Esophagus squamous epithelium (tissue), 5 donors: ENCODE measurements at places on chromosomes 7 and 10.

DNA sequence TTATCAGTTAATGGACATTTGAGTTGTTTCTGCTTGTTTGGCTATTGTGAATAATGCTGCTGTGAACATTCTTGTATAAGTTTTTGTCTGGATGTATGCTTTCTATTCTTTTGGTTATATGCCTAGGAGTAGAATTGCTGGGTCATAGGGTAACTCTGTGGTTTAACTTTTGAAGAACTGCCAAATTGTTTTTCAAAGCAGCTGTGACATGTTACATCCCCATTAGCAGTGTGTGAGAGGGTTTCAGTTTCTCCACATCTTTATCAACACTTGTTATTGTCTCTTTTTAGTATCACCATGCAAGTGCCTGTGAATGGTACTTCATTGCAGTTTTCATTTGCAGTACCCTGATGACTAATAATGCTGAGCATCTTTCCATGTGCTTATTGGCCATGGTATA, 2.1 kb upstream of the NDUFB8 start:
- no peak for DNase-seq

DNA sequence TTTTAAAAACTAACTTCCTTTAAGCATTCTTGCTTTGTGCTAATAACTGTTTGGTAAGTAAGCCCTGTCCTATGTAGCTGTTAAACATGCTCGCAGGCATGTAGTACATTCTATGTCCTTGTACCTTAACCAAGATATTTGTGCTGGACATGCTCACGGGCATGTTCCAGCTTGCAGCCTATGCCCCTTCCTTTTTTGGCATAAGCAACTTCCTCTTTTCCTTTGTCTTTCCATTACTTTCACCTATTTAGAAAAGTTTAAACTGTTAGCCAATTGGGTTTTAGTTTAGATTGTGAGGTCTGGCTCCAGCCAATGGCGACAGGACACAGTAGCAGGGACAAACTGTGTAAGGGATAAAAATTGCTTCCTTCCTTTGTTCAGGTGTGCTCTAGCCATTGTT, 14.4 kb upstream of the APBB1IP start:
- no peak for DNase-seq

DNA sequence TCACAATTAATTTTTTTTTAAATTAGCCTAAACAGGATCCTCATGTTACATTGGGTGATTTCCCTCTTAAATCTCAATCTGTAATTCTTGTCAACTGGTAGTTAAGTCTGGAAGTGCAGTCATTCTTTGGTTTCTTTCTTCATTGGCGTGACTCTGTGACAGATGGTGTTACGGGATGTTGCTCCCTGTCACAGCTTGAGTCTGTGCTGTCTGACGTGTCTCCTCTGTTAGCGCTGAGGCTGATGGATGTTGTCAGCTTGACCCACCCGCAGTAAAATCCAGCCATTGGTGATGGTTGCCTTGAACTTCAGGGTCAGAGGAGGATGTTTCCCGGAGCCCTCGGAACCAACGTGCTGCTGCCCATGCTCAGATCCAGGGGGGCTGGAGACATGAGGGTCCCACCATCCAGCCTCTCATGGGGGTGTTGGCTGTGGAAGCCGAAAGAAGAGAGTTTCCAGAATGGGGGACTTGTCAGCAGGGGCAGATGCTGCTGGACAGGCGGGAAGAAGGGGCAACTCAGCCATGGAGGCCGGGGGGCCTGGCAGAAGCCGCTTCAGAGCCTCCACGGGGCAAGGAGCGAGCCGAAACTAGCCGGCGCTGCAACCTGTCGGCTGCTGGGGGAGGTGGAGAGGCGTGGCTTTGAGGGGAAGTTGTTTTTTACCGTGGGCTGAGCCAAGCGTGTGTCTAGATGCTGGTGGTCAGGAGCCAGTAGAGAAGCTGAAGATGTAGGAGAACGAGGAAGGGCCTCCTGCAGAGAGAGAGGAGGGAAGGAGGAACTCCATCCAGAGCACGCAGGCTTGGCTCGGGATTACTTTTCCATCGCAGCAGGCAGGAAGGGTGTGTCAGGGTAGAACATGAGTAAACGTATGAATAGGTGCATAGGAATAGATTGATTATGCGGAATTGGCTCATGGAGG, 3.5 kb downstream of the SUN1 start:
- DNase-seq, result no peak

- no peak for DNase-seq
These were observed 4.8 kb downstream of the MNX1 start for GRCh38 chr7:157005456-157006204.

- no peak for DNase-seq
These were observed 2.5 kb downstream of the PALD1 start for GRCh38 chr10:70481105-70481504.

GRCh38 chr10:92240289-92241157, 50.4 kb downstream of the CPEB3 start:
- no peak for DNase-seq

GRCh38 chr10:586151-586550, 103.3 kb downstream of the DIP2C start:
- DNase-seq, result no peak

DNA sequence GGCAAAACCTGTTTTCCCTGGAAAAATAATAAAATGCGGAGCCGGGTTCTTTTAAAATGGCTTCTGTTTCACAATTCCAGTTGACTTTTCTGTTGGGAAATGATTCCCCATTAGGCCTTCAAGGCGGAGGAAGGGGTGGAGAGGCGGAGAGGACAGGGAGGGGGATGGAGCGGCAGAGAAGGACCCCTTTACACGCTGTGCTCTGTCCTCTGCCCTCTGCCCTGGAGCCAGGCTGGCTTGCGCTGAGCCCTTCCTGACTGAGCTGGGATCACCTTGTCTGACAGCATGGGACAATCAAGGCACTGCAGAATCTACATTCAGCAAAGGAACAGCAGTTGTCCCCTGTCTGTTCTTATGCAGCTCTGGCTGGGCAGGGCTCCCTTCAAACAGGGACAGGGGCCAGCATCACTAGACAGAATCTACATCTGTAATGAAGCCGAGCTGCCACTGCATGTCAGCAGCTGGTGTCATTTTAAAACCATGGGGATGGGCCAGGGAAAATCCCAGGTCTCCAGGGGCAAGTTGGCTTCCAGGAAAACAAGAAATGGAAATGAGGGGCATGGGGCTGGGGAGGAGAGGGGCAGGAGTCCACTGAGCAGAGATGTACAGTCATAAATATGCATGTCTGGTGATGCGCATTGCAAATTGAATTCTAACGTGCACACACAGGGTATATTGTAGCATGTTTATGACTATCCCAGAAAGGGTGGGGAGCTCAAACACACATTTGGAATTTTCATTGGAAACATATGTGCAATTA, 120.0 kb downstream of the MKX start:
- no peak for DNase-seq

- DNase-seq, result no peak
These were observed 33.2 kb upstream of the CALU start for GRCh38 chr7:128705891-128706333.

DNA sequence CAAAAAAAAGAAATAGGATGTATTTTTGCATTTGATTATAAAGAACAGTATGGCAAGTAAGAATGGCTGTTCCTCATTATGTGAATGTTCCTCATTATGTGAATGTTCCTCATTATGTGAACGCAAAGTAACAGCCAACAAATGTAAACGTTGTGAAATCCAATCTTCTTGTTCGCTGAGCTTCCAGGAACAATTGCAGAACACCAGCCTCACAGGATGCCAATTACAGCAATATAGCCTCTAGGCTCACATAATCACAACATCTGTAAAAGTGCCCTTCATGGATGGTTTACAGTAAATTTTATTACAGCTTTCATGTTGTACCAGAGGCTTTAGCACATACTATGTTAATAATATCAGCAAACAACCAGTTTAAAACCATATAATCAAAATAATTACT, 71.6 kb downstream of the THSD7A start:
- DNase-seq, result no peak

DNA sequence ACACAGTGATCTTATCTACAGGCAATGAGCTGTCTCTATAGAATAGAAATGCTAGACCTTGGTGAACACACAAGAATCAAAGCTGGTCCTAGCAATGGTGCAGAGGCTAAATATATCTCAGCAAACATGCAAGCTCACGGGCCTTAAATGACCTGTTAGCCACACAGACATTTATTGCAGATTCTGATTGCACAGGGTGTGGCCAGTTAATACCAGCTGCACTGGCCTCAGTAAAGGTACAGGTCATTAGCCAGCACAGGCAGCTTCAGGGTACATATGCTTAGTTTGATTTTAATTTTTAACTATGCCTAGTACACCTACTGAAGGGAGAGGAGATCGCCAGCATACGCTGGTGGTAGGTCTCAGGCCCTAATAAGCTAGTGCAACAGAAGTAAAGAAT, 265.4 kb upstream of the DGKB start:
- no peak for DNase-seq

- DNase-seq, result no peak
These were observed 47.8 kb upstream of the CSTF2T start for GRCh38 chr10:51747216-51747615.

DNA sequence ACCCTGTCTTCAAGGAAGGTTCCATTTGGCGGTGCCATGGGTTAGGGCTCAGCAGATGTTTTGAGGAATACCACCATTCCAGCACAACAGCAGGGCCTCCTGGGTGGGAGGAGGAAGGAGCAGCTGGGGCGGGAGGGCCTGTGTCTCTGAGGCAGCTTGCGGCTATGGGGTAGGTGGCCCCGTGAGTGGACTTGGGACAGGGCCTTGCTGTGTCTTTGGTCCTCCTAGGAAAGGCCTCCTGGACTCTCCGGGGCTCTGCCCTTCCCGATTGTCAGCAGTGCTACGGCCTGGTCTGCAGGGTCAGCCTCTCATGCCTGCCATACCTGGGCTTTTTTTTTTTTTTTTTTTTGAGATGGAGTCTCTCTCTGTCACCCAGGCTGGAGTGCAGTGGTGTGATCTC, 96.7 kb downstream of the PAXIP1 start:
- DNase-seq, result no peak

- DNase-seq, result no peak
These were observed 758.9 kb downstream of the GRM8 start for GRCh38 chr7:126493801-126494200.
